ENCODE measurements at places on chromosomes 6 and 20.

GRCh38 chr6:29759457-29759856, 36.2 kb downstream of the HLA-F start:
- DNase-seq, result no peak

- DNase-seq, result no peak
Observed at GRCh38 chr6:63245420-63245819, 34.2 kb downstream of the FKBP1C start.

- DNase-seq, result no peak
Observed at GRCh38 chr20:20695250-20695816, 17.1 kb downstream of the RALGAPA2 start.

- DNase-seq, result no peak
Observed at GRCh38 chr6:106324726-106325335, 729 bp downstream of the ATG5 start.

DNA sequence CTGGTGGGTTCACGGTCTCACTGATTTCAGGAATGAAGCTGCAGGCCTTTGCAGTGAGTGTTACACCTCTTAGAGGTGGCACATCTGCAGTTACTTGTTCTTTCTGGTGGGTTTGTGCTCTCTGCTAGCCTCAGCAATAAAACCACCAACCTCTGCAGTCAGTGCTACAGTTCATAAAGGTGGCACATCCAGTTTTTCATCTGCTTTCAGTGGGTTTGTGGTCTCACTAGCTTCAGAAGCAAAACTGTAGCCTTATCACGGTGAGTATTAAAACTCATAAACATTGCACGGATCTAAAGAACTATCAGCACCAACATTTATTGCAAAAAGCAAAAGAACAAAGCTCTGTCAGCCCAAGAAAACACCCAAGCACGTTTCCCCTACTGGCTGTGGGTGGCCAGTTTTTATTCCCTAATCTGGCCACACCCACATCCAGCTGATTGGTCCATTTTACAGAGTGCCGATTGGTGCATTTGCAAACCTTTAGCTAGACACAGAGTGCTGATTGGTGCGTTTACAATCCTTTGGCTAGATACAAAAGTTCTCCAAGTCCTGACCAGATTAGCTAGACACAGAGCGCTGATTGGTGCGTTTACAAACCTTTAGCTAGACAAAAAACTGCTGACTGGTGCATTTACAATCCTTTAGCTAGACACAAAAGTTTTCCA, 3.4 kb upstream of the TMEM14C start:
- no peak for DNase-seq

DNA sequence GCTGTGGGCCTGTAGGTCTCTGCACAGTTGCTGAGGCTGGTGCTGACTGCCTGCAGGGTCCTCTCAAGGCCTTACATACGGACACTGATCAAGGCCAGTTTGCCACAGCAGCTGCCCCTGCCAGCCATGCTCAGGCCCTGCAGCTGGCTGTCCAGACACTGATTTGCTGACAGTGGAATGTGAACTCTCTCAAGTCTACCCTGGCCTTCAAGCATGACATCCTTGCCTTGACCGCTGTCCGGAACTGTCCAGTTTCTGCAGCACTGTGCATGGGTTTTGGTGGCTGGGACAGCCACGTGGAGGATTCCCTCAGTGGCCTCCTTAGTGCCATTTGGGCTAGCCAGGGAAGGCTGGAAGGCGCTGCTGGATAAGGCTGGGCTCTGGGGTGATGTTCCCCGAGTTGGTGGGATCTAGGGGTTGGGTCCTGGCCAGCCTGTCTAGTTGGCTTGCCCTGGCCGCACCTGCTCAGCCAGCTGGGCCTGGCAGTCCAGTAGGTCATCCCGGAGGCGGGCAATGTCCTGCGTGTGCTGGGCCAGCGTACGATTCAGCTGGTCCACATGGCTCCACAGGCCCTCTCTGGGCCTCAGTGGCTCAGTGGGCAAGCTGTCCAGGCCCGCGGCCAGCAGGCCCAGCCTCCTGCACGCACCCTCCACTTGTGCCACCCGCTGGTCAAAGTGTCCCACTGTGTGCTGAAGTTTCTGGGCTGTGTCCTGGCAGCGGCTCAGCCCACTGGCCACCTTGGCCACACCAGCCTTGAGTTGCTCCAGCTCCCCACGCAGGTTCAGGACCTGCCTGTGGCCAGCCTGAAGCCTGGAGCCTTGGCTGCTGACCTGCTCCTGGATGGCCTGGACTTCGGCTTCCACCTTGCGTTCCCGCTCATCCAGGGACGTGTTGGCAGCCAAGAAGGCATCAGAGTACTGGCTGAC, 5.5 kb downstream of the EMILIN3 start:
- no peak for DNase-seq

DNA sequence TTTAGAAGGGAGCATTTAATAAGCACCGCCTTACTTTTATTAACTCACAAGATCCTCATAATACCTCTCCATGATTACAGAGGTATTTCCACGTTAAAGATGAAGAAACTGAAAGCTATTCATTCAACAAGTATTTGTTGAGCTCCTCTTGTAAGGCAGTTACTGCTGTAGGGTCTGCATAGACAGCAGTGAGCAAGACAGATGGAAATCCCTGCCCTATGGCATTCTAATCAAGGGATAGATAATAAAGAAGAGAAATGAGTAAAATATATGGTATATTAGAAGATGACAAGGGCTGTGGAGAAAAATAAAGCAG, 77.8 kb upstream of the CTNNBL1 start:
- DNase-seq, result no peak

DNA sequence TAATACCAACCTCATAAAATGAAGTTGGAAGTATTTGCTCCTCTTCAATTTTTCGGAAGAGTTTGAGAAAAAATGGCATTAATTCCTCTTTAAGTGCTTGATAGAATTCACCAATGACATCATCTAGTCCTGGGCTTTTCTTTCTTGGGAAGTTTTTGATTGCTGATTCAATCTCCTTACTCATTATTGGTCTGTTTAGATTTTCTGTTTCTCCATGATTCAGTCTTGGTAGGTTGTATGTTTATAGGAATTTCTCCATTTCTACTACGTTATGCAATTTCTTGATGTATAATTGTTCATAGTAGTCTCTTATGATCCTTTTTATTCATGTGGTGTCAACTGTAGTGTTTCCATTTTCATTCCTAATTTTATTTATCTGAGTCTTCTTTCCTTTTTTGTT, 176.9 kb upstream of the PRND start:
- no peak for DNase-seq

DNA sequence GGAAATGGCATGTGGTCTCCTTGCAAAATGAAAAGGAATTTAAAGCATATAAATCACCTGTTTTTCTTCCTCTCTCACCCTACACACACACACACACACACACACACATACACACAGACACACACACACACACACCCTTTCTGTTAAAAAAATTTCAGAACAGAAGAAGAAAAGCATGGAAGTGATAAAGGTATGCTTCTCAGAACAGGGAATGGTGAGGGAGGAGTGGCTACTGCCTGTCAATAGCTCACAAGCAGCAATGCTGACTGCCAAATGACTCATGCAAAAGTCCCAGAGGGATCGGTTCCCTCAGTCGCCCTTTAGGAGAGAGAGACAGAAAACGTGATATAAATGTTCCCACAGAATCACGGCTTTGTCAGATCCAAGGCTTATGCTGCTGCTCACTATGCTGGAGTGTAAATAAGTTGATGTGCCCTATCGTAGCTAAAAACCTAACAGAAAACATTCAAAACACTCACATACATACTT, 102.6 kb downstream of the IBTK start:
- peak; percentile 30 for DNase-seq

DNA sequence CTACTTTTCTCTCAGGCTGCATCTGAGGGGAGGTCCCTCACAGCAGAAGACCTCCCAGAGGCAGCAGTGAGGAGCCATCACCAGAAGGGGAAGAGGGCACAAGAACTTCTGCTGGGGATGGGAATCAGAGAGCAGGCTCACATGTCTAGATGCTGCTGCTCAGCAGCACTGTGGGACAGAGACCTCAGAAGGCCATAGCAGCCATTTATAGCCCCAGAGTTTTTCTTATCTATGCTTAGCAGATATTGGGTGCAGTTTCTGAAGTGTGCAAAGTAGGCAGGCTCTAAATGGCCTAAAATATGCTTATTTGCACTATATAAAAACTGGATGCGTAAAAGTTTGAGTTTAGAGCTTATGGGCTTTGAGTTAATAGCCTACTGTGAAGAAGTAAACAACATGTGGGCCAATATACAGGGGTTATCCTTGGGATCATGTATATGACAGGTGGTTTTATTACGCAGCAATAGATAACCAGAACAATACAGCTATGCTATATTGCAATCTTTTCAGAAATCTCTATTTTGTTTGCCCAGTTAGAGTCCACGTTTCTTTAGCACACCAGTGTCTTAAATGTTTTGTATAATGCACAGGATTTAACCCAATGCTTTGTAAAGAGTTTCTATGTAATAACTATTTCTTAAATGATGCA, 60.2 kb upstream of the TMEM244 start:
- DNase-seq, result no peak

- DNase-seq, result no peak
Observed at GRCh38 chr6:94584211-94584610, 993.1 kb upstream of the MANEA start.

GRCh38 chr20:9838378-9839295, at the start of gene PAK5:
PAK5 (minus strand) TSS chr20:9839076; CDS start chr20:9644328, 194,748 bp downstream.
- peak; percentile 56 for DNase-seq

DNA sequence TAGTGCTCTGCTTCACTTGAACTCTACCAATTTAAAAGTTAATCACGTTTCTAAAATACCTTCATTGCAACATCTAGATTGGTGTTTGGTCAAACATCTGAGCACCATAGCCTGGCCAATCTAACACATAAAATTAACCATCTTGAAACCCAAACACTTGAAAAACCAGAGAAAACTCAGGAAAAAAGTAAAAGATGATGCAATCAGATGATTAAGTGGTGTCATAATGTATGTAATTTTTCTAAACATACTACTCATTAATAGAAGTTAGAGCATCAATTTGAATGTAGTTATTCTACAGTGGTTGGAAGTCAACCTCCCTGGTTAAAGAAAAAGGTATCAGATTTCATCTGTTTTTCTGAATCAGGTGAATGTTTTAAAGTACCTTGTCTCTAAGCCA, 228.6 kb upstream of the ID4 start:
- DNase-seq, result no peak

DNA sequence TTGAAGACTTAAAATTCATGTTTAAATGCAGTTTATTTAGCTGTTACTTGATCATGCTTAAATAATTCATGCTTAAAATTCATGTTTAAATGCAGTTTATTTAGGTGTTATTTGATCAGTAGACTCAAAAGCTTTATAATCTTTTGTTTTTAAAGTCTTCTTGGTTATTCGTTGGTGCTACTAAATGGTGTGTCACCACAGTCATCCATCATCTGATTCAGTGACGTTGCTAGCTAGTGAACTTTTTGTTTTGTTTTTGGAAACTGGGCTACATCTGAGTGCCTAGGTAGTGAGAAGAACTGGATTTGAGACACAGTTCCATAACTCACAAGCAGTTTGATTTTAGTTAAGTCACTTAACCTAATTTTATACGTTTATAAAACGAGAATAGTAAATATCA, 20.9 kb downstream of the SCAF8 start:
- DNase-seq, result no peak

- no peak for DNase-seq
Observed at GRCh38 chr6:44439270-44440045, 52.0 kb downstream of the CDC5L start.

DNA sequence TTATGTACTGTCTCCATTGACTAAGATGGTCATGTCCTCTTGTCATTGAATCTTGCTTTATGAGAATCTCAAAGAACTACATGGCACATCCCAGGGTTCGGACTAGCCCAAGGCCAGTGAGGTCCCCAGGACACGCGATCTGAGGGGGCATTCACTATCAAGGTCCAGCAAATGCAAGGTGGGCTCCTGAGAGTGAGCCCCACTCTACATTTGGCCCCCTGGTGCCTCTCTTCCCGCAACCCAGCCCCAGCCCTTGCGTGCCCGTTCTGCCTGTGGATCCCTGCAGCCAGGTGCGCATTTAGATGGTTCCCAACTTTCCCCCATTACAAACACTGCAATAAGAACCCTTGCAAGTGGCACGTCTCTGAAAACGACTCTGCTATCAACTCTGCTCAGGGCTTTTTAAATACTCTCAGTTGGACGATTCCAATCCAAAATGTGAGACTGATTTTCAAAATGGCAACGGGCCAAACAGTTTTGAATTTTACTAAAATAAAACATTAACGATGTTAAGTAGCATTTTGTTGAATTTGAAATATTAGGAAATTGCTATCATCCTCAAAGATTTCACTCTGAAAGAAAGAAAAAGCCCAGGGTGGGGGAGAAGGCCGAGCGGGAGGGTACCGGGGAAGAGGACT, 59.6 kb downstream of the NFATC2 start:
- no peak for DNase-seq

DNA sequence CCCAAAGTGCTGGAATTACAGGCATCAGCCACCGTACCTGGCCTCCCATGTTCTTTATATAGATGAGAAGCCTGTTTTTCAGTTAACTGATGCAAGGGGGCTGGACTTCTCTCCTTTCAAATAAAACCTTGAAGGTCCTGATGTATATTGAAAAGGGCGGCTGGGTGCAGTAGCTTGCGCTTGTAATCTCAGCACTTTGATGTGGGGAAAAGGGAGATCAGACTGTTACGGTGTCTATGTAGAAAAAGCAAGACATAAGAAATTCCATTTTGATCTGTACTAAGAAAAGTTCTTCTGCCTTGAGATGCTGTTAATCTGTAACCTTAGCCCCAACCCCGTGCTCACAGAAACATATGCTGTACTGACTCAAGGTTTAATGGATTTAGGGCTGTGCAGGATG, 16.1 kb upstream of the SAMHD1 start:
- DNase-seq, result no peak

GRCh38 chr6:162560891-162561290, 166.7 kb downstream of the PRKN start:
- no peak for DNase-seq

- DNase-seq, result no peak
Observed at GRCh38 chr6:106750946-106751345, 121.6 kb downstream of the QRSL1 start.

- no peak for DNase-seq
Observed at GRCh38 chr6:79030023-79030422, 48.0 kb downstream of the PHIP start.

GRCh38 chr6:40671001-40671693, 84.0 kb upstream of the LRFN2 start:
- DNase-seq, result peak; percentile 2

- DNase-seq, result peak; percentile 35
Observed at GRCh38 chr20:38434770-38435554, at the start of gene SNHG17. SNHG17 (minus strand) TSS chr20:38435328.

DNA sequence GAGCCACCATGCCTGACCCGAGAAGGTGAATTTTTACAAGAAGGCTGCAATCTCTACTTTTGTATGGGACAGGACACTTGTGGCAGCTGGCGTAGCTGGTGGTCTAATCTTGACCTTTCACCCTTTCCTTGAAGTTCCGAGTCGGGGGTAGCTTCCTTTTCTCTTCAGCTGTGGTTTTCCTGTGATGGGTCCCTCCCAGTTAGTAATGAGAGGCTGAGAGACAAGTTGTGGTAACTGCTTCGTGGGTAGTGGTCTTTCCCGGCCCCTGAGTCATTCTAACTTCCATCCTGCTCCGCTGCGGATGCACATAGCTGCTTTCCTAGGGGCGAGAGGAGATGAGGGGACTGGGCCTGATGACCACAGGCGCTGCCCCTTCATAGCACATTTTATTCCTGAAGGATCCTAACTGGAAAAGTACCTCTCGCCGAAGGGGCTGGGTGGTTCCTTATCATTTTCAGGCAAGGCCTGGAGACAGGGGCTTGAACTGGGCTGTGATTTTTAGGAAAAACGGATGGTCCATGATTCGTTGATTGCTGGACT, 3.1 kb downstream of the SYNJ2 start:
- DNase-seq, result no peak

GRCh38 chr6:117480651-117481050, 1.8 kb upstream of the DCBLD1 start:
- DNase-seq, result no peak

- DNase-seq, result no peak
Observed at GRCh38 chr6:166907373-166907841, 48.9 kb downstream of the RNASET2 start.
